ENCODE measurements at places on chromosomes 11 and 22.

GRCh38 chr11:111557425-111558111, 17.0 kb downstream of the LAYN start:
- no peak for DNase-seq

GRCh38 chr11:120455487-120455886, 56.1 kb upstream of the GRIK4 start:
- no peak for DNase-seq

- DNase-seq: no peak
Measured at GRCh38 chr22:23401910-23402274, 178.2 kb downstream of the IGLL1 start.

DNA sequence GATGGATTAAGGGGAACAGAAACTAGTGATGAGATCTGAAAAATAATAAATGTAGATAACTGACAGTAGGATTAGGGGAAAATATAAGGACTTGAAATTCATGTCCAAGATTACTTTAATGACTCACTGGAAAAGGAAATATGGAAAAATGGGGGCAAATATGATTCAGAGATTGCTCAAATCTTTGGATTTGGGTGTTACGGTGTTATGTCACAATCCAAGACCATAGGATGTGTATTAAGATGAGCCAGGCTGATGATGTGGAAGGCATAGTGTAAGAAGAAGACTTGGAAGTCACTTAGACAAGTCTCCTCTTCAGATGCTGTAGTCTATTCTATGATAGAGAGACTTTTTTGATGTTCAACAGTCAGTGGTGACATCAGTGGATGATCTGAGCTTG, 323.7 kb downstream of the LUZP2 start:
- no peak for DNase-seq

- no peak for DNase-seq
Measured at GRCh38 chr11:96188243-96189006, 154.6 kb downstream of the MAML2 start.

DNA sequence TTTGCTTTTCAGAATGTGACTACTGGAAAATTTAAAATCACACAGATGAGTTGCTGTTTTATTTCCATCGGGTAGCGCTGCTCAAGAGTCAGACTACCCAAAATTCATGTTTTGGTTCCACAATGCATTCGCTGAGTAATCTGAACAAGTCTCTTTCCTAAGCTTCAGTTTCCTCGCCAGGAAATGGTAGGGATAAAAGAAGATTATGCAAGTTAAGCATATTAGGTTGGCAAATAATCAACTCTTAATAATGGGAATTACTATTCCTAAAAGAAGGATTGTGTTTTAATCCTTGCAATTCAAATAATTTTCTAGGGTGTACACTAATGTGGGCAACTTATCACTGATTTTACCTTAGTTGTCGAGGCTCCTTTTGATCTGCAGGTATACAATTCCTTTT, 326.5 kb downstream of the LARGE1 start:
- no peak for DNase-seq

Data from NCI-H1694 (cell line).